NCI-H748 treated with DMSO at 0.1 percent for 48 hours (cell line): ENCODE measurements at places on chromosomes 7 and 10.

GRCh38 chr10:128062331-128062880 lies 63.8 kb downstream of the MKI67 start:
- no peak for DNase-seq

- no peak for DNase-seq
These were observed 127.9 kb downstream of the CPED1 start for GRCh38 chr7:121116396-121116795.

- DNase-seq, result no peak
These were observed 1193.4 kb downstream of the SORCS3 start for GRCh38 chr10:105834261-105835059.

- no peak for DNase-seq
These were observed 61.5 kb downstream of the GNA12 start for GRCh38 chr7:2782565-2782964.

- no peak for DNase-seq
These were observed 22.2 kb downstream of the LIPK start for GRCh38 chr10:88728107-88728763.

GRCh38 chr7:68857571-68857970 lies 740.7 kb upstream of the AUTS2 start:
- no peak for DNase-seq

DNA sequence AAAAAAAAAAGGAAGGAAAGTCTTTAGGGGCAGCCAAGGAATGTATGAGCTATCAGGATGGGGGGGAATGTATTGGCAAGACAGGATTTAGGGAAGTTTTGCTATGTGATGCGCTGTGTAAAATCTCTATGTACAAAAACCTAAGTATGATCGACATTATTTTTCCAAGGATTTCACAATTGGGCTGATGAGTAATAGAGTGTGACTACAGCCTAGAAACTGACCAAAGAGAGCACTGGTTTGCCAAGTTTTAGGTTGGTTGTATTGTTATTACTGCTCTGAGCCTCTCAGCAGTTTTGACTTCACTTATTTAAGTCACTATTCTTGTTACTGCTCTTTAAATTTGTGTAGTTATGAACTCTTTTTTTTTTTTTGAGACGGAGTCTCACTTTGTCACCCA lies 107.3 kb downstream of the NRCAM start:
- DNase-seq, result no peak
